ENCODE measurements at places on chromosomes 5 and 9. TPM values are rescaled to one million over a fixed set of nuclear protein-coding genes. Genes with fewer than 3 reads are reported as not detected.

- no peak for DNase-seq
These were observed 13.4 kb downstream of the ABLIM3 start for GRCh38 chr5:149154650-149155049.

DNA sequence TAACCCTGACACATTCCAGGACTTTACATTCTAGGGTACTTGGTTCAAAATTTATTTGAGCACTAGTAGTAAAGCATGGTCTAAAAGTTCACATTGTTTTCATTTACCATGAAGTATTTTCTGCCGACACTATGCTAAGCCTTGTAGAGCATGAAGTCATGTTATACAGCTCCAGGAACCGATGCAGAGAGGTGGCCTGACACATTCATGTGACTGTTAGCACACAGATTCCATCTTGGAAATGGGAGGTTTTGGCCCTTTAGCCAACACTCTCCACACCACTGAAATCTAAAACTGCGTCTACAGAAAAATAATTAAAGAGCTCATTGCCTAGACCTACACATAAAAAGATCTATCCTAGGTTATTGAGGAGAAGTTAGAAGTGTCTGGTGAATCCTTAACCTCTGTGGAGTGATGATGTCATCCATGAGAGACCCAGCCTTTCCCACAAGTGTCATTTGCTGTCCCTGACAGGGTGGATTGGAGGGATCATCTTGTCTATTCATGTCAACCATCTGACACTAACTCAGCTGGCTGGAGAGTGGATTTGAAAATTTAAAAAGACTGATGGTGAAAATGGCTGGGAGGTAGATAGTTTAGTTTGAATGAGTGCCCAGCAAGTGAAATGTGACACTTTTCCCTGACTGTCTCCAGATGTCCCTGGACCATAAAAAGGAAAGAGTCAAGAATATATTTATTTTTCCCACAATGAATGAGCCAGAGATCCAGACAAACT is 1.3 kb downstream of the RANBP3L start:
- DNase-seq = no peak

- DNase-seq = no peak
These were observed 48.9 kb upstream of the NRARP start for GRCh38 chr9:137350696-137351584.

DNA sequence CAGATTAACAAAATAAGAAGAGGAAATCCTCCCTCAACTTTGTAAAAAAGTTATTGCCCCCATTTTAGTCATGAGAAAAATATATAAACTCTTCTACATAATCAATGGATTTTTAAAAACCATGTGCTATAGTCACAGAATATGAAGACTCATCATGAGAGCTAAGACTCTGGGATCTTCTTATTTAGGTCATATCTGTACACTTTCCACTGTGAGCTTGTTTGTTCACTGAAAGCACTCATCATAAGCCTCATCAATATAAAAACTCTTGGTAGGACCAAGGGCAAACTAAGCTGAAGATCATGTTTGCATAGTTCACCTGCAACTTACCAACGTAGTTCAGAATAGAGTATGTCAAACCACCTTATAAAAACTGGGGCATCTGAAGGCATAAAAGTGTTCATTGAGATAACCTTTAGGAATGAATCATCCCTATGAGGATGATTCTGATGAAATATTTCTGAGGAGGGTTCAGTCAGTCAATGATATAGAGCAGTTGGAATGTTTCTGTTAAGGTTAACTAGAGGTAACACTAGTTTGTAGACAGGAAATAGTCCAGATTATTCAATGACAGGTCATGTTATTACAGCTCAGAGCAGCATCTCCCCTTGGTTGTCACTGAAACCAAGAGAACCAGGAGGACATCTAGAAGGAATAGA is 289.9 kb upstream of the SMC2 start:
- no peak for DNase-seq

- DNase-seq = no peak
These were observed 340.5 kb downstream of the ARHGEF28 start for GRCh38 chr5:73966451-73966850.

GRCh38 chr9:106111039-106111730 is 416.8 kb downstream of the TMEM38B start:
- DNase-seq = no peak

GRCh38 chr5:173053041-173053440 is 3.1 kb upstream of the CREBRF start:
- DNase-seq = no peak

DNA sequence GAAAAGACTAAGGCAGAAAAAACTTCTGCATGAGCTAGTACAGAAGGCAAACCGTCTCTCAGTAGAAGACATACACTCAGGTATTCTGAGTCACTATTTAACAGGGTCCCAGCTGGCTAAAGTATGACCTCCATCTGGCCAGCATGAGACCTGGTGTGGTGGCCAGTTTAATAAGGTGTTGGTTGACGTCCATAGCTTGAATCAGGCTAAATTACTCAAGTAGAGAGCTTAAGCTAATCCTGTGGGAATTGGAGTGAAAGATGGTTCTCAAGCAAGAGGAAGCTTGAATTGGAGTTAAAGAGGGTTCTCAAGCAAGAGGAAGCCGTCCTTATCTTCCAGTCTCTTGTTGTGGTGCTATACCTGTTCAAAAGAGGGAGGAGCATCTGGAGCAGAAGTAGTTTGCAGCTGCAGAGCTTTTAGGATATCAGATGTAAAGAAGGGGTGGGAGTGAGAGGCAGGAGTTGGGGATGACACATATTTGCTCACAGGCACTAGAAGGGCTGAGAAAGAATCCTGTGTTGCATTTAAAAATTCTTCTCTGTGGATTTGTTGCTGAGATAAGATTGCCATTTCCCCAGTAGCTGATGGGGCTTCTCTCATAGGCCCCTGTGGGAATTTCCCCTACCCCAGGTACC is 136.1 kb upstream of the RUSC2 start:
- DNase-seq = no peak

DNA sequence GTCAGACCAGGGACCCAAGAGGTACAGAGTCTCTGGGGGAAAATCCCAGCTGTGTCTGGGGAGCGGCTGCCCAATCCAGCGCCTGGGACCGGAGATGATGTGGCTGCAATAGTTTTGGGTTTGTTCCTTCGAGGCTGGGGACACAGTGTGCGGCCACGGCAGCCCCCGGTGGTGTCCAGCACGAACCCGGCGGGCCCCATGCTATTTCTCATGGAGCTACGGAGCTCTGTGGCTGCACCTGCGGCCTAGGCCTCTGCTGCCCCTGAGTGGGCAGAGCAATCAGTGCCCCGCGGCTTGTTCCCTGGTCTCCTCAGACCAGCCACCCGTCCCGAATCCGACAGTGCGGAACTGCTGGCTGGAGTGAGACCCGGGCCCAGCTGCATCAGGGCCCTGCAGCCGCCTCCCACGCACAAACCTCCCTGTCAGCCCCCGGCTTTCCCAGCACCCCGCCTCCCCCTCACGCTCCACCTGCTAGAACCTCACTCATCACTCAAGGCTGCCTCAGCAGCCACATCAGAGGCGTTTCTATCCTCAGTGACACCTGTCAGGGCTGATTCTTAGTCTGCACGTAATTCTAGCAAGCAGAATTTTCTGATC is 29.0 kb downstream of the SARDH start:
- DNase-seq = no peak

- no peak for DNase-seq
These were observed 37.1 kb downstream of the FAM163B start for GRCh38 chr9:133571896-133572595.

- DNase-seq = no peak
These were observed 594.1 kb upstream of the FTMT start for GRCh38 chr5:121257621-121258020.

GRCh38 chr5:53913941-53914340 is 353.5 kb downstream of the NDUFS4 start:
- no peak for DNase-seq

GRCh38 chr5:65927503-65928321 is 1.3 kb downstream of the ERBIN start:
- DNase-seq = peak; percentile 28

- DNase-seq = no peak
These were observed 186.8 kb upstream of the CLINT1 start for GRCh38 chr5:158045696-158046095.

DNA sequence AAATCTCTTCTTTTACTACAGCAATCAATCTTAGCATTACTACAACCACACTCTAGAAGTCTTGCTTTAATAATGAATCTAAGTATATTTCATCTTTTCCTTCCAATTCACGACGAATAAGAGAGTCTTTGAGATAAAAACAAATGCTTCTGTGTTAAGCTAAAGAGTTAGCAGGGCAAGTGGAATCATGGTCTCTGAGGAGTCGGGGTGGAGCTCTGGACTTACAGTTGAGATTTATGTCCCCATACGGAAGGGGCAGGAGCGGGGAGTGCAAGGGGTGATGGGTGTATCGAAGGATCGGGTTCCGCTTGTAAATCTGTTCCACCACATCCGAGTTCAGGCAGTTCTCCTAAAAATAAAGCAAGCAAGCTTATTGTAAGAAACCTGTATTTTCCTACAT is 59.0 kb upstream of the RETREG1 start:
- no peak for DNase-seq

- DNase-seq = peak; percentile 47
These were observed 52.3 kb downstream of the TLE4 start for GRCh38 chr9:79623799-79624721.

DNA sequence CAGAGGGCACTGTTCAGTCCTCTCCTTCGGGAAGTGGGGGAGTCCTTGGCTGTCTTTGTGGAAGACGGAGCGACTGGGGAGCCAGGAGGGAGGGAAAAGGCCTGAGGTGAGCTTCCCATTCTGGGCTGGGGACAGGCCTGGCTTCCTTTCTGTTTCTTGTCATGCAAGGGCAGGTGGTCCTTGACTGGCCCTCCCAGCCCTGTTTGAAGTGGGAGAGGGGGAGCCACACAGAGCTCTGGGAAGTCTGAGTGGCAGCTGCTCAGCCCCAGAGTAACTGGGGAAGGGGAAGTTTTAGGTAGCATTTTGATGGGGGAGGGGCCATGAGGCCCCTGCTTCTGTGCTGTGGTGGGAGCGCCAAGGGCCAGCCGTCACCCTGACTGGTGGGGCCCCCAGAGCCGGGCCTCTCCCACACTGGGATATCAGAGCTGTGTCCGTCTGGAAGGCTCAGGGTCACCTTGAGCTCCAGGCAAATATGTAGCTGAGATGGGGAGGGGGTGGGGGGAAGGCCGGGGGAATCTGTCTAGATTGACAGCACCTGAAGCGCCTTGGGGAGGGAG is 6.5 kb downstream of the UNC5A start:
- no peak for DNase-seq

DNA sequence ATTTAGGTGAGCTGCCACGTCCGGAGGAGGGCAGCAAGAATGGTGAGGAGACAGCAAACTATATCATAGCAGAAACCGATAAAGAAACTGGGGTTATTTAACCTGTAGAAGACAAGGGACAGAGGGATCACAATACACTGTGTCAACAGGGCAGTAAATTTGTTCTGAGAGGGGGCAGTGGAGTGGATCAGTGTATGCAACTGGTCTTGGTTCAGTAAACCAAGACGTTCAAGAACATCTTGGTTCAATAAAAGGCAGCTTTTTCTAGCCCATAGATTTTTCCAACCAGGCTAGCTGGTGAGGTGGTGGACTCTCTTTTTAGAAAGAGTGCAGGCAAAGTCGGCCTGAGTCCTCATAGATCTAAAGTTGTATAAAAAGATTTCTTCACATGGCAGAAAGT is 55.3 kb downstream of the PLAC8L1 start:
- no peak for DNase-seq

DNA sequence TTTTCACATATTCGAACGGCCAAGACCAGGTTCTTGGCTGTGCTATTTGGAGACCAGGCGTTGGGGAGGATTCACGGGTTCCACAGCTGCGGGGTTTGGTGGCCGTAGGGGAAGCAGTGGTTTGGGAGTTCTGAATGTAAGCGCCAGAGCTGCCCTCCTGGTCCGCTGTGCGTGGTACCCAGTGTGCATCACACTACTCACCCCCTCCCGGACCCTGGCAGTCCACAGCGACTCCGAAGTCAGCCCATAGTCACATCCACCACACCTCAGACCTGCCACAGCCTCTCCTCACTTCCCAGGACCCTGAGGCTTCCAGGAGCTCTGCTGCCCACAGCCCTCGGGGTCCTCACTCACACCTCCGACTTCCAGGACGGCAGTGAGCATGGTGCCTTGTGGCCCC is 26.8 kb downstream of the AMBP start:
- no peak for DNase-seq

- DNase-seq = no peak
These were observed 18.4 kb downstream of the CXXC5 start for GRCh38 chr5:139666551-139666950.

DNA sequence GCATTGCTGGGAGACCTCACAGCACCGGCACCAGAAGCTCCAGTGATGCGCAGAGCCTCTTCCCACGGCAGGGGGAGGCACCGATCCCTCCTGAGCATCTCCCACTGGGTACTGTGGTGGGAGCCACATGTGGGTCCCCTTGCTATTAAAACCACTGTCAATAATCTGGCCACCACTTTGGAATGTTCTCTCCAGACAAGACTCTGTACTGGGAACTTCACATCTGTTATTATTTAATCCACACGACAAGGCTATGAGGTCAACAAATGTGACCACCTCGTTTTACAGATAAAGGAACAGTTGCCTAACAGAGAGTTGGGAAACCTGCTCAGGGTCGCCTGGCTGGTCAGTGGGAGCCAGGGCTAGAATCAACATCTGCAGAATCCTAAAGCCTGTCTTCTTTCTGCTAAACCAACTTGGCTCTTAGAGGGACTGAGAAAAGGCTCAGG is 72.7 kb downstream of the EPB41L4B start:
- DNase-seq = no peak

- no peak for DNase-seq
These were observed 42.7 kb downstream of the SV2C start for GRCh38 chr5:76125888-76126287.

Gene FOXB2
- not detected for total RNA-seq

Gene SDHA
- 150 TPM for total RNA-seq

Gene FGF18
- total RNA-seq = not detected

Gene PCDHGA11
- total RNA-seq = not detected

Gene SLC27A6
- not detected for total RNA-seq

Gene ACTBL2
- total RNA-seq = not detected

Gene SMIM27
- 27.3 TPM for total RNA-seq

Gene FBP2
- not detected for total RNA-seq

Gene ZNF366
- not detected for total RNA-seq

Gene BRINP1
- total RNA-seq = not detected

Gene BARHL1
- total RNA-seq = not detected

Gene C9orf78
- 61.6 TPM for total RNA-seq

Gene CYSRT1
- 0.86 TPM for total RNA-seq
